Lung microvascular endothelial cell (primary cell): ENCODE measurements at places on chromosomes 7 and 10. TPM values are rescaled to one million over a fixed set of nuclear protein-coding genes. Genes with fewer than 3 reads are reported as not detected.

DNA sequence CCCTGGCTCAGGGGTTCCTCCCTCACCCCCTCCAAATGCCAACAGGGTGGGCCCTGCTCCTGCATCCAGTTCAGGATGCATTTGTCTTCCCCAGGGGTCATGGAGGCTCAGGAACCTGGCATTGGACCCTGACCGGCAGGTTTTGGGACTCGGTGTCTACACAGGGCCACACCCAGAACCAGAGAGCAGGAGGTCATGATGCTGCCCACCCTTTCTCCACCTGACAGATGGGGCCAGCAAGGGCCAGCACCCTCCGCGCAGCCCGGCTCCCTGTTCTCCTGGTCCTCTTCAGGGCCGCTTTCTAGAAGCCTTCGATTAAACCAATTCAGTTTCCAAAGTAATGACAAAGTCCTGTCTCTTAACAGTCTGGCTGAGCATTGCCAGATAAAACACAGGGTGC is 50.2 kb downstream of the CAMK2B start:
- no peak for DNase-seq

GRCh38 chr7:7972128-7972527 is 3.5 kb downstream of the GLCCI1 start:
- no peak for DNase-seq

- DNase-seq, result no peak
Observed at GRCh38 chr7:1899951-1900762, 230.1 kb downstream of the ELFN1 start.

GRCh38 chr7:133646472-133647315 is 393.8 kb downstream of the EXOC4 start:
- no peak for DNase-seq

DNA sequence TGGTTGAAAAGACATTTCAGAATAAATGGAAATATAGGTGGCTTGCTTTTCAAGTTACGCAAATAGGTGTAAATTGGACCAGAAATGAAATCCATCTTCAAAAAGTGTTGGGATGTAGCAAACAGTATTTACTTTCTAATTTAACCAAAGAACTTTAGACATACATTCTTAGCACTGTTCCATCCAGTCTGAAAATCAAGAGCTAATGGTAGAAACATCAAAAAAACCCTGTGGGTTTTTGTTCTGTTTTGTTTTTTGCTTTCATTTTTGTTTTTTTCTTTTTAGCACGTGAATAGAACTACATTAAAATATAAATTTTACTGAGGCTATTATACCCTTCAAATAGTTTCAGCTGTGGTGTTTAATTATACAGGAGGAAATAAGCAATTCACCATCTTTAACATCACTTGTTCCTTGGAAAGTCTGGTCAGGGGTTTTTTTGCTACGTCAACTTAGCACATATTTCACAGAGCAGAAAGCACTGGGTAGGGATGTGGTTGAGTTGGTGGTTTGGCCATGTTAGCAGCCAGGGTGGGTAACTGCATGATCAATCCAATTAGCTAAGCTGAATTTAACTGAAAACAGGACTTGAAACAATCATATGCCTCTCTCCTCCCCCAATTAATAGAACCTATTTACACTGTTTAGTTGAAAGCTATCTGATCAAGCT is 275.4 kb upstream of the PFKP start:
- no peak for DNase-seq

Gene TFR2
- total RNA-seq, result under 0.01 TPM in 2 replicates
